ENCODE measurements at places on chromosomes 4 and X.

- no peak for DNase-seq
Measured at GRCh38 chr4:161714931-161715330, 448.9 kb downstream of the FSTL5 start.

DNA sequence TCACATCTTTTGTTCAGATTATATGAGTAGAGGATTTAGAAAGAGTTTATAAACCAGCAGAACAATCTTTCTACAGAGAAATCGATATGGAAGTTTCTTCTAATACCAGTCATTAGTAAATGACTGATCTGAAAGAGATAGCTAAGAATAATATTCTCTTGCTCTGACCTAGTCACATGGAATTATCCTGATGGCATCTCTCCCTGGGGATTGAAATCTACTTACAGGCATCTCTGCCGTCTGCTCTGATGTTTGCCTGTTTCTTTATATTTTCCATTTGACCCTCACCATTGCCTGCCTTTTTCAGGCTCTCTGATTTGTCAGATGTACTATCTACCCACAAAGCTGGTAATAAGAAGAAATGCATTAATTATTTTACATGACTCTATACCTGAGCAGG lies 1157.3 kb downstream of the PCDH7 start:
- no peak for DNase-seq

- DNase-seq = no peak
Measured at GRCh38 chrX:43108828-43109227, 330.9 kb upstream of the PPP1R2C start.

GRCh38 chr4:38785901-38786402 lies 3.2 kb upstream of the TLR10 start:
- DNase-seq = no peak

DNA sequence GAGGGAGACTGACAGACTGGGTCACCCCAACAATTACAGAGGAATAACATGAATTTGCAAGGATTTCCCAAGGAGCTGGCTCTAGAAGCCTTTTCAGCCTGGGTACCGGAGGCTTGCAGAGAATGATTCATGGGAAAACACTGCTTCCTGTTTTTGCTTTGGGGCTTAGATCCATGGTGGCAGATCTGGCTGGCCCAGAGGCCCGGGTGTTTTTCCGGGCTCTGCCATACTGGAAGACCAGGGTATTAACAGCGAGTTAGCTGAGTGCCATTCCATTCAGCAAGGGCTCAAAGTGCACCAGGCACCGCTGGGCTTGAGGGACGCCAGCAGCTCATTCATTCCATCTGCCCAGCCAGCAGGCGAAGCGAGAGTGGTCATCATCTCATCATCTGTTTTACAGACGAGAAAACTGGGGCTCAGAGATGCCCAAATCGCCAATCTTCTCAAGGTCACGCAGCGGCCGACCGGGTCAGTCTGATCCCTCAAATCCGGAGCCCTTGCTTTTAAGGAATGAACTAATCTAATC lies 1.3 kb downstream of the WDR1 start:
- DNase-seq = no peak

DNA sequence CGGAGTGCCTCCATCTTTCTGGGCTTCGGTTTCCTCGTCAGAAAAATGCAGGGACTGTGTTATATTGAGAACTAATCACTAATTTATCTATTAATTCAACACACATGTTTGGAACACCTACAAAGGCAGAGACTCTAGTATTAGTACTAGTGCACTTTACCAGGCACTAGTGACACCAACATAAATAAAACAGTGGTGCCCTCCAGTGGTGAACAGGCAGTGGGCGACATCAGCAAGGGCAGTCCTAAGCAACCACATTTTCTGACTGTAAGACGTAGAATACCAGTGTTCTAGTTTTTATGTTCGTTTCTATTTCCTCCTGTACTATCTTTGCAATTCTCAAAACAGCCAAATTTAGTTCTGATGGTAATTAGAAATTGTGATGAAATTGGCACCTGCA lies 69.1 kb upstream of the UCP1 start:
- DNase-seq = peak; percentile 10

DNA sequence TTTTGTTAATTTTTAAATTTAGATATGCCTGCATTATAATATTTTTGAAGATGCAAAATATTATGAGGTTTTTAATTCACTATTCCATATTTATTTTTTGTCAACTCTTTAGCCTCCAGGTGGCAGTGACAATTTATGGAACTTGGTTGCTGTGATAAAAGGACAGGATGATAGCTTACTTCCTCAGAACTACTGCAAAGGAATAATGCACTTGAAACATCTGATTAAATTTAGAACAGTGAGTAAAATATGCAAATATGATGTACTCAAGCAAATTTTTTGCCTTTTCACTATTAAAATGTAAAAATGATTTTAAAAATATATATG lies 45.1 kb downstream of the SPATA4 start:
- peak; percentile 15 for DNase-seq

GRCh38 chr4:145935253-145936141 lies 3.1 kb downstream of the ZNF827 start:
- DNase-seq = no peak

GRCh38 chr4:118997601-118998000 lies 108.9 kb downstream of the SYNPO2 start:
- DNase-seq = no peak

DNA sequence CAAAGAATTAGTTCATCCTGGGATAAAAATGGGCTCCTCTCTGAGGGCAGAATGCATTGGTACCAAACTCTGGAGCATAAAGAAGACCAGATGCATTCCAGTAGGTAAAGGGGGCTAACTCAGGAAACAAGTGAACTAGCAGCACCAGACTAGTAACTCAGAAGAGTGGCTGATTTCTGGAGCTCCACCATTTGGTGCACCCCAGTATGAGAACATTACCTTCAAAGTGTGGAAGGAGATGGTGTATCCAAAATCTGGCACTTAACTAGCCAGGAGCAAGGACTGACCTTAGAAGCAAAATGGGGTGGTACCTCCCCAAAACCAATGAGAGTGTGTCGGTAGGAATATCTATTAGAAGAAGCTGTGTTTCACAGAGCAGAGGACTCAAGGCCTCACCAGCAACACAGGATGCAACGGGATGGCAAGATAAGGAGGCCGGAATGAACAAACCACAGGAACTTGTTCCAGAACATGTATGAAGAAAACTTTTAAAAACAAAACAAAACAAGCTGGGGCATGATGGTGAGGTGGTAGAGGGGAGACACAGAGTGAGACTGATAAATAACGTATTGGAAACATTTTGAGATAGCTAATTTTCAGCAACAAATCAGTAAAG lies 142.3 kb downstream of the INPP4B start:
- no peak for DNase-seq

DNA sequence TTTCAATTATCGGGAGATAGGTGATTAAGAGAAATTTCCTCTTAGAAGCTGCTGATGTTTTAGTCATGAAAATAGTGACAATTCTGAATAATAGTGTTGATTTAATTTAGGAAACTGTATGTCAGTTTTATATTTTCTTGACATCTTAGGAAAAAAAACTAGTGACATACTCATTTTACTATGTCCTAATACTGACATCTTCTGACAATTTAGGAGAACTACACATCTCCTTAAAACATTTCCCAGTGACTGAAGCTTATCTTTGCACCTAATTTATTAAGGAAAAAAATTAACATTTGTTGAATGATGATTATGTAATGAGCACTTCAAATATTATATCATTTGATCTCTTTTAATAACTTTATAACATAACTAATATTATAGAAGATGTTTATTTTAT lies 42.0 kb upstream of the RBMXL3 start:
- peak; percentile 20 for DNase-seq

DNA sequence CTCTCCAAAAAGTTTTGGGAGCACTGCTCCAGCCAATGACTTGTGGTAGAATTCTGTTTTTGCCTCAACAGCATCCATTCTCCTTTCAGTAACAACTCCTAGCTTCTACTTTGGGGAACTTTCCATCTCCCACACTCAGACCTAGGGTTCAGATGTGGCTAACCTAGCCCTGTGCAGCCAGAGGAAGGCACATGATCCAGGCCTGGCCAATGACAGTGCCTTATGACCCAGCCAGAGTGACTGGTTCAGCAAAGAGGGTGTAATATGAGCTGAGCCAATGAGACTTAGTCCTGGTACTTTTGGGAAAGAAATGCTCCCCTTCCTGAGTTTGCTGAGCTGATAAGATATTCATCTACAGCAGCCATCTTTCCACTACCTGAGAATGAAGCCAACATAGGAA lies 5.4 kb upstream of the USP46 start:
- DNase-seq = no peak

DNA sequence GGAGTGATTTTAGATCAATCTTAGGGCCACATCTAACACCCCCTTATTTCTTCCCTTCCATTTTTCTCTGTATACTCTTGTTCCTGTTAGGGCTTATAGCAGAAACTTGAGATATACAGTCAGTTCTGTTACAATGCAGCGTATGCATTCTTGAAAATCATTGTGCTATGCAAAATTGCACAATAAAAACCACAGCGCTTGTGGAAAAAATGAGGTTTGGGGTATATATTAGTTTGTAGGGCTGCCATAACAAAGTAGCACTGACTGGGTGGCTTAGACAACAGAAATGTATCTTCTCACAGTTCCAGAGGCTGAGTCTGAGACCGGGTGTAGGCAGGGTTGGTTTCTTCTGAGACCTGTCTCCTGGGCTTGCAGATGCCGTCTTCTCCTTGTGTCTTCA lies 59.0 kb downstream of the WWC2 start:
- no peak for DNase-seq

- DNase-seq = no peak
Measured at GRCh38 chr4:83890816-83891215, 354.9 kb downstream of the GPAT3 start.

DNA sequence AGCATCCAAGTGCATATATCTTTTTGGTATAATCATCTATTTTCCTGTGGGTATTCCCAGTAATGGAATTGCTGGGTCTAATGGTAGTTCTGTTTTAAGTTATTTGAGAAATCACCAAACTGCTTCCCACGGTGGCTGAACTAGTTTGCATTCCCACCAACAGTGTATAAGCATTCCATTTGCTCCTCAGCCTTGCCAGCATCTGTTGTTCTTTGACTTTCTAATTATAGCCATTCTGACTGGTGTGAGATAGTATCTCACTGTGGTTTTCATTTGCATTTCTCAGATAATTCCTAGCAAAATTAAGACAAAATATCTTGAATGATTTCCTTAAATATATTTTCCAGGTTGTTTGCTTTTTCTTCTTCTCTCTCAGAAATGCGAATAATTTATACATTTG lies 341.1 kb downstream of the GBA3 start:
- no peak for DNase-seq

GRCh38 chr4:10100734-10101216 lies 15.8 kb downstream of the WDR1 start:
- no peak for DNase-seq

DNA sequence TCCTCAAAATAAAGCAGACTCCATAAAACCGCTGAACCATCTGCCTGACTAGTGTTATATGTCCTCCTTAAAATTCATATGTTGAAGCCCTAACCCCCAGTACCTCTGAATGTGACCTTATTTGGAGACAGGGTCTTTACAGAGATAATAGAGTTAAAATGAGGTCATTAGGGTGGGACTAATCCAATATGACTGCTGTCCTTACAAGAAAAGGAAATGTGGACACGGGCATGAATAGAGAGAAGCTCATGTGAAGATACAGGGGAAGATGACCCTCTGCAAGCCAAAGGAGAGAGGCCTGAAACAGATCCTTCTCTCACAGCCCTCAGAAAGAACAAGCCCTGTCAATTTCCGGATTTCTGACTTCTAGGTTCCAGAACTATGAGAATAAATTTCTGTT lies 82.0 kb upstream of the KLHL13 start:
- DNase-seq = no peak

DNA sequence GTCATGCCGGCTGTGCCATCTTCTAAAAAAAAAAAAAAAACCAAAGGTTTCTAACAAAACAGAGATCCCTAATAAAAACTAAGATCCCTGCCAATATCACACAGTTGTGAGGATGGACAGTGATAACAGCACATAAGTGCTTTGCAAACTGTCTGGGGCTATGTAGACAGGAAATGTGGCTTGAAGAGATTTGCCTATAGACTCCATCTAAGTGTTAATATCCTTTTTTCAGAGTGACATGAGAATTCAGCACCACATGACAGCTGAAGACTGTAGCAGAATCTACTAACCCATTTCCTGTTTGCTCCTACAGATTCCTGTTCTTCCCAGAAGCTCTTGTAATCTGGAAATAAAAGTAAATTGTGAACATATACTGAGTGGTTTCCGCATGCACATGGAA lies 215.4 kb downstream of the KDR start:
- no peak for DNase-seq

GRCh38 chrX:42021058-42021457 lies 97.7 kb upstream of the CASK start:
- DNase-seq = no peak

DNA sequence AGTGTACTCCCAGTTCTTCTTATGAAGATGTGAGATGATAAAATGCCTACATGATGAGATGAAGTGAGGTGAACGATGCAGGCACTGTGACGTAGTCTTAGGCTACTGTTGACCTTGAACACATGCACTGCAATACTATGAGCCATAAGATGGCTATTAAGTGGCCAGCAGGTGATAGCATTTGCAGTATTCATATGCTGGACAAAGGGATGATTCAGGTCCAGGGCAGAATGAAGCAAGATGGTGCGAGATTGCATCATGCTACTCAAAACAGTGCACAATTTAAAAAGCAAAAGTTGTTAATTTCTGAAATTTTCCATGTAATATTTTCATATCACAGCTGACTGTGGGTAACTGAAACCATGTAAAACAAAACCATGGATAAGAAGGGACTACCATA lies 781.4 kb downstream of the PCDH18 start:
- no peak for DNase-seq

DNA sequence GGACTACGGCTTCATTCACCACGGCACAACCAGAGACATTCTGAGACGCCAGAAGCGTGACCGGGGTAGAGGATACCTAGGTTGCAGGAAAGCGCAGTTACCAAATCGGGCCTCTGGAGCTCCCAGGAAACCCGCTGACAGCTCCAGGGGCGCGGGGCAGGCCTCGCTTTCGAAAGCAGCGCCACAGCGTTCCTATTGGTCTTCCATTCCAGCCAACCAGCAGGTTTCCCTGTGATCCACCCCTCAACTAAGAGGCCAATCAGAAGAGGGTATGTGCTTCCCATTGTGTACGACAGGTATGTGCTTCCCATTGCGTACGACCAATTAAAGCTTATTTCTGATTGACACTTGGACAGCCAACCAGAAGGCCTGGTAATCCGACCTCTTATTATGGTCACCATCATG lies 14.9 kb downstream of the SNX12 start:
- no peak for DNase-seq

GRCh38 chrX:40146262-40147125 lies 48.7 kb upstream of the BCOR start:
- peak; percentile 23 for DNase-seq

- DNase-seq = no peak
Measured at GRCh38 chr4:2599304-2599654, 62.8 kb downstream of the FAM193A start.

All from NCI-H2171 treated with DMSO at 0.1 percent for 48 hours (cell line).